ENCODE measurements at places on chromosomes 7 and 10. TPM values are rescaled to one million over a fixed set of nuclear protein-coding genes. Genes with fewer than 3 reads are reported as not detected.

- no peak overlapping the region for H3K4me3 ChIP-seq
- no peaks in the 10 kb centered on the region for H3K27me3 ChIP-seq
- no peaks in the 10 kb centered on the region for H3K36me3 ChIP-seq
- no peak overlapping the region for H3K27ac ChIP-seq
- H3K4me1 ChIP-seq, result peaks cover 7% of the 10 kb centered on the region
Measured at GRCh38 chr7:99310004-99310403, 15.7 kb upstream of the ARPC1A start.

The CPN1 gene
- not detected for total RNA-seq

The GPER1 gene
- 3.0 TPM for total RNA-seq

GRCh38 chr10:89468191-89468965, 54.0 kb downstream of the IFIT5 start:
- no peaks in the 10 kb centered on the region for H3K36me3 ChIP-seq
- no peak overlapping the region for H3K27ac ChIP-seq
- H3K27me3 ChIP-seq, result no peaks in the 10 kb centered on the region
- H3K4me3 ChIP-seq, result no peak overlapping the region
- DNase-seq, result no peak

DNA sequence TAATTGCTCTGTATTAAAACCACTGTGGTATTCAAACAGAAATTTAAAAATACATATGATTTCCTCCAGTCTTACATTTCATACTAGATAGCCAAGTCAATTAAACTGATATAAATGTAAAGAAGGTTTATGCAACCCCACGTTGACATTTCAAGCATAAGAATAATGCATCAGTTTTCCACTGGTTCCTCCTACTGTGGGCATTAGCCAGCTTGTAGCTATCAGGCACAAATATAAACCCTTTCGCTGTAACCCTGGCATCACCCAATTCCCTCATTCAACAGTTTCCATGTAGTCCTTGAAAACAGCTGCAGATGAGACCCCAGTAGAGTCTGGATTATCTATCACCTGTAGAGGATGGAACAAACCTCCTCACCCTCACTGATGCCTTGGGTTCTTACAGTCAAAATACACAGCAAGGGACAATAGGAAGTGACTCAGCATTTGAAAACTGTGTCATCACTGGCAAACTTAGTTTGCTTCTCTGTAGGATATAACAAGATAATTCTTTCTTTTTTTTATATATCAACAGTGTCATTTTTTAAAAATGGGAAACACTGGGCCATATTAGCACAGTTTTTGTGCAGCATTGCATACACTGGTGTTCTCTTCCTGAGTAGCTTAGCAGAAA, 113.0 kb downstream of the PDE1C start:
- no peaks in the 10 kb centered on the region for H3K36me3 ChIP-seq
- no peak overlapping the region for H3K4me3 ChIP-seq
- peak overlapping the region; percentile 48 for H3K27ac ChIP-seq
- peaks cover 90% of the 10 kb centered on the region for H3K4me1 ChIP-seq
- H3K27me3 ChIP-seq, result no peaks in the 10 kb centered on the region
- DNase-seq, result no peak
